Activated naive CD8-positive, alpha-beta T cell treated with anti-CD3 and anti-CD28 coated beads for 36 hours (primary cell): ENCODE measurements at places on chromosomes 4 and X.

GRCh38 chrX:48711162-48711928 is 14.8 kb downstream of the SUV39H1 start:
- no peak for DNase-seq

DNA sequence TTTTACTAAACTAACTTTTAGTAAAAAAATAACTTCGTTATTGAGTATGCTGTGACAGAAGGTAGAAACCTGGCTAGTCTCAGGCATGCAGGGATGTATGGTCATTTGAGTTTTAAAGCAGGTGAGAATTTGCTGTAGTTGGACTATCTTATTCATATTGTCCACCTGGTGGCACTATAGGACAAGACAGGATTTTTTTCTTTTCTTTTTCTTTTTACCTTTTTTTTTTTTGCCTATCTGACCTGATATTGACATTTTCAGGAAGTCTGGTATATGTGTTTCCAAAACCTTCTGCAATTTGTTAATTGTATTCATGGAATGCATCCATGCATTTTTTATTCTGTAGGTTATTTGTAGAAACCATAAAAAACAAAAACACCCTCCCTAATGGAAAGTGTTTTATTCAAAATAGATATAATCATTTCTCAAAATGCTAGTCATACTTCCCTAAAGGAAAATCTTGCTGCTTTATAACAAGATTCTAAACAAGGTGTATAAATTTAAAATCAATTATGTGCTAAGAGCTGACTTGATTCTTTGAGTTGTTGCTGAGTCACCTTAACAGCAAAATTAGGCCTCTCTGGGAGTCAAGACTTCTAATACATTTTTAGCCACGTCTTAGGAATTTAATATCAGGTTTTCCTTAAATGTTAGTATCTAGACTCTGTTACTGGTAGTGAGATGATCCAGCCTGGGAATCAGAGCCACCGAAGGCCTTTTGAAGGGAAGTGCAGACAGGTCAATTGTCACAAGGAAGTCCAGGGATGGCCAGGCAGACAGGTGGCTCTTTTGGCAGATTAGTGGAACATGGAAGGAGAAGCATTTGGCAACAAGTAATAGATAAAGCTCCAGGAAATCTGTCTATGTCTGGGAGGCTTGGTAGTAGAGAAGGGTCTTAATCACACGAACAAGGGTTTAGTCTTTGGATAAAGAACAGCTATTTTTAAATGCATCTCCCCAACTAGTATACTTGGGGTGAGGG is 201.3 kb upstream of the GNPDA2 start:
- DNase-seq = no peak

- no peak for DNase-seq
These were observed 55.8 kb downstream of the BCOR start for GRCh38 chrX:40041915-40042314.

- DNase-seq = peak; percentile 30
These were observed 40.8 kb downstream of the ZNF518B start for GRCh38 chr4:10416441-10416840.

- DNase-seq = no peak
These were observed 209.5 kb downstream of the HS6ST2 start for GRCh38 chrX:132748909-132749308.
